ENCODE measurements at places on chromosomes 1 and 21. TPM values are rescaled to one million over a fixed set of nuclear protein-coding genes. Genes with fewer than 3 reads are reported as not detected.

DNA sequence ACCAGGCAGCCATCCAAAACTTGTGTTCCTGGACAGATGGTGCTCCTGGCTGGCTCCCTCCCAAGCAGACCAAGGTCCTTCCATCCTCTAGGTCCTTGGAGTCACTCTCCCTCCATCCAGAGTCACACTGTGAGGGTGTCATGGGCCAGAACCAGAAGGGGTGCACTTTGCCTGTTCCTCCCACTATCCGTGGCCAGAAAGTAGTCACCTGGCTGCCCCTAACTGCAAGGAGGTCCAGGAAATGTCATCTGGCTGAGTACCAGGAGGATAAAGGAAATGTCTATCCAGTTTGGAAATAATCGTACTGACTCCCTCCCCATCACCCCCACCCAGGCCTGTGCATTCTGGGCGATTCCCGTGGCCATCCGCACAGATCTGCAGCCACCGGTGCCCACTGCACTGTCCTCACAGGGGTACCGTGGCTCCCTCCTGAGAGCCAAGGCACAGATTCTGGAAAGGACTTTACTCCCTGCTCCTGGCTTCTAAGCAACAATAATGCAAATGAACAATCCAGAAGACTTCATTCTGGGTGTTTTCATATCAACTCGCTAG lies 253.2 kb downstream of the NPHP4 start:
- peaks cover 3% of the 10 kb centered on the region for H3K27me3 ChIP-seq
- no peak overlapping the region for H3K4me3 ChIP-seq
- DNase-seq: no peak
- H3K36me3 ChIP-seq: no peaks in the 10 kb centered on the region
- no peak overlapping the region for H3K27ac ChIP-seq
- no peaks in the 10 kb centered on the region for H3K4me1 ChIP-seq

GRCh38 chr1:21143752-21144151 lies 32.9 kb downstream of the EIF4G3 start:
- no peak overlapping the region for H3K27ac ChIP-seq
- H3K4me3 ChIP-seq: no peak overlapping the region
- peaks cover 4% of the 10 kb centered on the region for H3K4me1 ChIP-seq
- H3K27me3 ChIP-seq: no peaks in the 10 kb centered on the region

GRCh38 chr1:26060832-26061574 lies 6.4 kb downstream of the TRIM63 start:
- peaks cover 26% of the 10 kb centered on the region for H3K36me3 ChIP-seq
- H3K27me3 ChIP-seq: peaks cover 3% of the 10 kb centered on the region
- no peak for DNase-seq
- no peak overlapping the region for H3K27ac ChIP-seq
- H3K4me3 ChIP-seq: no peak overlapping the region

DNA sequence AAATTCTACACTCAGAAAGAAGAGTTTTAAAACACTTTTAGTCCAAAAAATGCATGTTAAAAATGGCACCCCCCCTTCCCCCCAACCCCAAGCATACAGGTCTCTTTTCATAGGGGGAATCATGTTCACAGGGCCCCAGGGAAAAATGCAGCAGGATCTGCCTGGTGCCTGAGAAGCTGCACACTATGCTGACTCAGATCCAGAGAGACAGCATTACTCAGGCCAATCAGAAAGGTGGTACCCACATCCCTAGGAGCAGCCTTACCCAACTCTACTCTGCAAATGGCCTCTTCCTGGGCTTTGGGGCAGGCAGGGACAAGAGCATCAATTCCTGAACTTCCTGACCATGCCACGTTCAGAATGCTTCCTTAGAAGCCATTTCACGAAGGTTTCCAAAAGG lies 119.0 kb downstream of the HIVEP3 start:
- no peak for DNase-seq
- no peak overlapping the region for H3K27ac ChIP-seq
- peaks cover 17% of the 10 kb centered on the region for H3K4me1 ChIP-seq

Gene NOS1AP
- 5.0 TPM for total RNA-seq
